Esophagus squamous epithelium (tissue), 5 donors: ENCODE measurements at places on chromosomes 3 and 15. TPM values are rescaled to one million over a fixed set of nuclear protein-coding genes. Genes with fewer than 3 reads are reported as not detected.

The FBXL22 gene
- total RNA-seq: 4.9 TPM

The TRANK1 gene
- total RNA-seq: 5.0 TPM

DNA sequence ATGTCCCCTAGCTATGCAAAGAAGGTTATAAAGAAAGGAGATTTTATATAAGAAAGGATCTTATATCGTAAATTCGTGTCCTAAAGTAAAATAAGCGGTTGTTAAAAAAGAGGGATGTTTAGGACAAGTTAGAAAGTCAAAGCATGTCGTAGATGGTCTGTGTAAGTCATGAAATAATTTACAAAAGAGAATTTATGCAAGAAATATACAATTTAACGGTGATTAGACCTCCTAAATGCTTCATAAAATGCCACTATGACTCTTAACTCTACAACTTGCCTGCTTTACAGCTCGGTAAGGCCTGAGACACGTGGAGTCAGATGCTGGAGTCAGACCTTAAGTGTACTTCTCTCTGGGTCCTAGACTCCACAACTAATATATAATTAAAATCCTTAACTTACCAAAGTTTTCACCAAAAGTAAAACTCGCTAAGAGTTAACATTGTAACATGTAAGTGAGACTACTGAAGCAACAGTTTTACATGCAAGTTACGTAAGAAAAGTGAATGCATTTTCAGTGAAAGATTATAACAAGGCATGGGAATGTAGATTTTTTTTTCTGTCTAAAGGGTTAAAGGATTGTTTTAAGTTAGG is 13.3 kb upstream of the SRPRB start:
- H3K4me3 ChIP-seq: no peak overlapping the region
- no peak overlapping the region for H3K27ac ChIP-seq
- DNase-seq: no peak
- H3K4me1 ChIP-seq: peaks cover 2% of the 10 kb centered on the region
- no peaks in the 10 kb centered on the region for H3K36me3 ChIP-seq

GRCh38 chr3:28224430-28224829 is 17.0 kb upstream of the CMC1 start:
- H3K27me3 ChIP-seq: no peaks in the 10 kb centered on the region
- no peaks in the 10 kb centered on the region for H3K36me3 ChIP-seq
- no peaks in the 10 kb centered on the region for H3K4me1 ChIP-seq
- H3K4me3 ChIP-seq: no peak overlapping the region

The HHATL gene
- not detected for total RNA-seq

DNA sequence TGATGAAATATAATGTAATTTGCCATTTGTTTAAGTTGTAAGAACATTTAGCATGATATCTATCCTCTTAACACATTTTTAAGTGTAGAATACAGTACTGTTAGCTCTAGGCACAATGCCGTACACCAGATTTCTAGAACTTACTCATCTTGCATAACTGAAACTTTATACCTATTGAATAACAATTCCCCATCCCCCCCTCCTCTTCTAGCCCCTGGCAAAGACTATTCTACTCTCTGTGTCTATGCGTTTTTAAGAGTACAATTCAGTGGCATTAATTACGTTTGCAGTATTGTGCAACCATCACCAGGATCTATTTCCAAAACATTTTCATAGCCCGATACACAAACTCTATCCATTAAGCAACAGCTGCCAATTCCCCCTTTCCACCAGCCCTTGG is 261.7 kb downstream of the PLOD2 start:
- H3K4me1 ChIP-seq: no peaks in the 10 kb centered on the region
- H3K27ac ChIP-seq: no peak overlapping the region
- H3K27me3 ChIP-seq: no peaks in the 10 kb centered on the region

The MAGI1 gene
- total RNA-seq: 12.0 TPM

- H3K27ac ChIP-seq: no peak overlapping the region
- no peaks in the 10 kb centered on the region for H3K36me3 ChIP-seq
- H3K4me3 ChIP-seq: no peak overlapping the region
- no peaks in the 10 kb centered on the region for H3K4me1 ChIP-seq
- no peak for DNase-seq
Measured at GRCh38 chr3:58864480-58864879, 185.3 kb downstream of the CFAP20DC start.

The MYEF2 gene
- not detected for total RNA-seq

The NR1I2 gene
- not detected for total RNA-seq

GRCh38 chr3:27877061-27878013 is 155.2 kb upstream of the EOMES start:
- peaks cover 6% of the 10 kb centered on the region for H3K4me1 ChIP-seq
- H3K4me3 ChIP-seq: no peak overlapping the region
- no peaks in the 10 kb centered on the region for H3K27me3 ChIP-seq
- no peak for DNase-seq
- no peak overlapping the region for H3K27ac ChIP-seq

DNA sequence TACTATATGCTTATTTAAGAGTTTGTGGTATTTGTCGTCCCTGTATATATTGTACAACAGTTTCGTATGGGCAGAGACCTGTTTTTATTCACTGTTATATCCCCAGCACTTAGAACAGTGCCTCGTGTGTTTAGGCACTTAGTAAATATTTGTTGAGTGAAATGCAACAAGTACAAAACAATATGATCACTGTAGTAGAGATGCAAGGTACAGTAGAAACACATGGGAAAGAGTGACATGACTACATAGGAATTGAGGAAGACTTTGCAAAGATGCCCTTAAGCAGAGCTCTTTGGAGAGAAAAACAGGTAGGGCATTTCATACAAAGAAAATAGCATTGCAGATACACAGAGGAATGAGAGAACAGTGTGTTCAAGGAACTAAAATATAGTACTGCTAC is 18.3 kb downstream of the RASA2 start:
- DNase-seq: no peak
- no peaks in the 10 kb centered on the region for H3K36me3 ChIP-seq
- H3K4me1 ChIP-seq: peaks cover under 1% of the 10 kb centered on the region
- no peaks in the 10 kb centered on the region for H3K27me3 ChIP-seq
- no peak overlapping the region for H3K27ac ChIP-seq

- H3K4me1 ChIP-seq: peaks cover 33% of the 10 kb centered on the region
- no peak for DNase-seq
- H3K27me3 ChIP-seq: peaks cover 14% of the 10 kb centered on the region
- H3K4me3 ChIP-seq: peak overlapping the region; percentile 58
- no peak overlapping the region for H3K27ac ChIP-seq
- H3K36me3 ChIP-seq: no peaks in the 10 kb centered on the region
Measured at GRCh38 chr15:41501931-41502794, 8.5 kb downstream of the ITPKA start.

The GOLGA8T gene
- total RNA-seq: not detected

- no peaks in the 10 kb centered on the region for H3K4me1 ChIP-seq
- H3K27me3 ChIP-seq: no peaks in the 10 kb centered on the region
- H3K36me3 ChIP-seq: no peaks in the 10 kb centered on the region
- H3K4me3 ChIP-seq: no peak overlapping the region
- no peak overlapping the region for H3K27ac ChIP-seq
Measured at GRCh38 chr15:59721411-59721810, 32.3 kb upstream of the BNIP2 start.

The TLR9 gene
- total RNA-seq: not detected

DNA sequence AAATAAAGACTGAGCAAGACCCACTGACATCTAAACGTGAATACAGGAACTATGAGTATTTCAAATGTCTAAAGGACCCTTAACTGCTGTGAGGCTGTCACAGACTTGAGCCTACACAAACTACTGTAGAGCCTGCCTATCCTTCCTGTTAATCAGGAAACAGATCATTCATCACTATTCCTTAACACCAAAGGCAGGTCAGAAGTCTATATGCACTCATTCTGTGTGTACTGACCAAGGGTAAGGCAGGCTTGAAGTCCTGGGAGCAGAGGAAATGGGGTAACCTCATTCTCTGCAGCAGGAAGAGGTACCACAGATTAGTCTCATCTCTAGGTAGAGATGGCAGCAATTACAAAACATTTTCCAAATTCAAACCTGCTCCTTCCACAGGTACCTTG is 30.7 kb downstream of the NPTN start:
- no peak for DNase-seq
- no peaks in the 10 kb centered on the region for H3K27me3 ChIP-seq
- H3K36me3 ChIP-seq: no peaks in the 10 kb centered on the region
- H3K27ac ChIP-seq: peak overlapping the region; percentile 83

GRCh38 chr3:154864947-154865346 is 215.2 kb upstream of the MME start:
- no peaks in the 10 kb centered on the region for H3K27me3 ChIP-seq
- H3K36me3 ChIP-seq: no peaks in the 10 kb centered on the region
- no peak overlapping the region for H3K27ac ChIP-seq

The CTSH gene
- total RNA-seq: 37.5 TPM

GRCh38 chr3:144200004-144200403 is 228.4 kb downstream of the DIPK2A start:
- no peaks in the 10 kb centered on the region for H3K36me3 ChIP-seq
- H3K4me1 ChIP-seq: no peaks in the 10 kb centered on the region
- H3K27ac ChIP-seq: no peak overlapping the region
- H3K4me3 ChIP-seq: no peak overlapping the region
- no peaks in the 10 kb centered on the region for H3K27me3 ChIP-seq

The MAGEL2 gene
- 0.19 TPM for total RNA-seq

- no peak overlapping the region for H3K27ac ChIP-seq
- H3K36me3 ChIP-seq: no peaks in the 10 kb centered on the region
- DNase-seq: no peak
Measured at GRCh38 chr15:81888748-81889484, 156.9 kb downstream of the MEX3B start.

DNA sequence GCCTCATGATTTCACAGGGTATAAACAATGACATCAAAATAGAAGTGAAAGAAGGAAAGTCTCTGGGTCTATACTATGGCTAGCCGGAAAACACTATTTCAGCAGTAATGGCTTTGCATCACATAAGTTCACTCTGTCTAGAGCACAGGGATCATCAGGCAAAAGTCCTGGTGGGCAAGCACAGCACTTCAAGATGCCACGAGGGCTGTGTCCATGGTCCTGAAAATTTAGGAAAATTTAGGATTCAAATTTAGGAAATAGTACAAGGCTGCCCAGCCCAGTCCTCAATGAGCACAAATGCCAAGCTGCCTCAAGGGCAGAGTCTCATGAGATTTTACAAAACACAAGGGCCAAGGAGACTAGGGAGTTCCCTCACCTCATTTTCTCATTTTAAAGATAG is 54.1 kb downstream of the RORA start:
- H3K4me3 ChIP-seq: no peak overlapping the region
- no peak overlapping the region for H3K27ac ChIP-seq
- H3K36me3 ChIP-seq: no peaks in the 10 kb centered on the region
- H3K27me3 ChIP-seq: no peaks in the 10 kb centered on the region
- DNase-seq: no peak

GRCh38 chr3:165446555-165446954 is 250.4 kb upstream of the SLITRK3 start:
- no peak overlapping the region for H3K4me3 ChIP-seq
- H3K4me1 ChIP-seq: no peaks in the 10 kb centered on the region
- H3K36me3 ChIP-seq: no peaks in the 10 kb centered on the region
- H3K27me3 ChIP-seq: no peaks in the 10 kb centered on the region
- no peak overlapping the region for H3K27ac ChIP-seq
- DNase-seq: no peak

GRCh38 chr15:66704019-66704802 is 2.2 kb downstream of the SMAD6 start:
- peak overlapping the region; percentile 88 for H3K27ac ChIP-seq
- H3K4me3 ChIP-seq: peak overlapping the region; percentile 69
- DNase-seq: no peak
- H3K4me1 ChIP-seq: peaks cover 80% of the 10 kb centered on the region
- H3K27me3 ChIP-seq: peaks cover 37% of the 10 kb centered on the region
- no peaks in the 10 kb centered on the region for H3K36me3 ChIP-seq

The TMEM42 gene
- 5.8 TPM for total RNA-seq

- peak overlapping the region; percentile 5 for H3K27ac ChIP-seq
- H3K27me3 ChIP-seq: no peaks in the 10 kb centered on the region
- no peak overlapping the region for H3K4me3 ChIP-seq
- peaks cover 6% of the 10 kb centered on the region for H3K4me1 ChIP-seq
- DNase-seq: no peak
- no peaks in the 10 kb centered on the region for H3K36me3 ChIP-seq
Measured at GRCh38 chr3:27467545-27467944, 16.6 kb downstream of the SLC4A7 start.

The SPTSSB gene
- total RNA-seq: 4.2 TPM

- H3K27me3 ChIP-seq: no peaks in the 10 kb centered on the region
- H3K4me3 ChIP-seq: no peak overlapping the region
- H3K36me3 ChIP-seq: no peaks in the 10 kb centered on the region
- DNase-seq: no peak
Measured at GRCh38 chr3:111081008-111081545, 9.5 kb downstream of the NECTIN3 start.

- no peaks in the 10 kb centered on the region for H3K36me3 ChIP-seq
- peak overlapping the region; percentile 85 for H3K27ac ChIP-seq
Measured at GRCh38 chr15:65303687-65304380, 643 bp upstream of the RNU5B-1 start.
